ENCODE measurements at places on chromosomes 11 and 22.

- DNase-seq = no peak
These were observed 8.5 kb downstream of the TPCN2 start for GRCh38 chr11:69057236-69057635.

DNA sequence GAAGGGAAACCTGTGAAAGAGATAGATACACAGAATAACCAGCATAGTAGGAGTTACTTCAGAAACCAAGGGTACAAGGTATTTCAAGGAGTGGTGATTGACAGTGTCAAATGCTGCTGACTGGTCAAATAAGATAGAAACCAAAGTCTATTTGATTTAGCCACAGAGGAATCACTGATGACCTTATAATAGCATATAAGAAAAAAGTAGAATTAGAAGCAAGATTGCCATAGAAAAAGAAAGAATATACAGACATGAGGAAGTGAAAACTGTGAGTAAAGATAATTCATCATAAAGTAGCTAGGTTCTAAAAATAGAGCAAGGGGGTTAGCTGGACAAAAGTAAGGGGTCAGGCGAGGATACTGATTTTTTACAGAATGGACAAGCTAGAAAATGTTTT, 14.2 kb downstream of the ZBTB44 start:
- DNase-seq = no peak

- DNase-seq = no peak
These were observed 1.3 kb downstream of the TCN1 start for GRCh38 chr11:59865031-59865430.

DNA sequence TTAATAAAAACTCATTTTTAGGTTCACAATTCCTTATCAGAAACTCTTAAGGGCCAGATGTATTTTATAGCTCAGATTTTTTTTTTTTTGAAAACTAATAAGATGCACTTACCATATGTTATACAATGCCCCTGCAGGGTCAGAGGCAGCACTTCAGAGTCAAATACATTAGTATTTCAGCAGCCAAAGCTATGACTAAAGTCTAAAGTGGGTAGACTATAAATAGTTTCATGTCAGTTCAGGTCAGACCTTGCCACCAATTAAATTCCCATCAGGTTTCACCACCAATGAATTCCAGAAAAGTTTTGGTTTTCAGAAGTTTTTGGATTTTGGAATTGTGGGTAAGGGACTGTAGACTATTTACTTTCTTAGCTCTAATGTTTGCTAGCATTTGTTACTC, 75.9 kb downstream of the FAM83F start:
- DNase-seq = no peak

DNA sequence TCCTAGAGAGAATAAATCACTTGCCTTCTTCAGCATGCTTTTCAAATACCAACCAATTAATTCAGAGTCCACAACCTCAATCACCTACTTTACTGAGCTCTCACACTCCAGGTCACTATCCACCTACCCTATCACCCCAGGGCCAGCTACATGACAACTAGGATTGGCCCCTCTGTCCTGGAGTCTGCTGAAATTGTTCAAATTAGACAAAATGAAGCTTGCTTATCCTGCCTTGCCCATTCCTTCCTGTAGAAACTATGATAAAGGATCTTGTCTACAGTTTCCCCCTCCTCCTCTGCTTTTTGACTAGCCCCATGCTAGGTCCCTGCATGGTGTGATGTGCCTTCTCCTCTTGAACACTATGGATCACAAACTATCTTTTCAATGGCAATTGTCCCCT, 94.5 kb downstream of the JRKL start:
- DNase-seq = no peak

DNA sequence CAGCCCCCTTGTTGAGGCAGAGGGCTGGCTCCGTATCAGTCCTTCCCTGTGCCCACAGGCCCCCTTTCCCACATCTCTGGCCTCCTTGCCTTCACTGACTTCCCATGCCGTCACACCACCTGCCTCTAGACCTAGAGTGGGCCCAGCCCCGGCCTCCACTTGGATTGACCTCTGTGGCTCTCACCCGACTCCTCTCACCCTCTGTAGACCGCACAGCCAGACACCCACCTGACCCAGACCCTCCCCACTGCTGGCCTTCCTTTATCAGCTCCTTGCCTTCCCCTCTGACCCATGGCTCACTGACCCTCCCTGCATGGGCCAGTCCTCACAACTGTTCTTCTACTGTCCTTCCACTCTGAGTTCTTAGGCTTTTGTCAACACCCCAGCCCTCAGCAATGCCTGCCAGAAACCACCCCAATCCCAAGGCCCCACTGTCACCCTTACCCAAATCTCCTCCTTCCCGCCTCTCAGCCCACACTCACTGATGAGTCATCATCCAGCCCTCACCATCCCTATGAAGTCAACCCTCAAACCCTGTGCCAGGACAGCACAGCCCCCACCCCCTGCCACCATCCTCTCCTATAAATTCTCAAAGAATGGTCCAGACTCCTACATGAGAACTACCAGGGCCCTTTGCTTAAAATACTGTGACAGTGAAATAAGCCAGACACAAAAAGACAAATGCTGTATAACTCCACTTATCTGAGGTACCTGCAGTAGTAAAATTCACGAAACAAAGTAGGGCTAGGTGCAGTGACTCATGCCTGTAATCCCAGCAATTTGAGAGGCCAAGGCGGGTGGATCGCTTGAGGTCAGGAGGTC, 53.4 kb downstream of the SCGB1A1 start:
- no peak for DNase-seq

DNA sequence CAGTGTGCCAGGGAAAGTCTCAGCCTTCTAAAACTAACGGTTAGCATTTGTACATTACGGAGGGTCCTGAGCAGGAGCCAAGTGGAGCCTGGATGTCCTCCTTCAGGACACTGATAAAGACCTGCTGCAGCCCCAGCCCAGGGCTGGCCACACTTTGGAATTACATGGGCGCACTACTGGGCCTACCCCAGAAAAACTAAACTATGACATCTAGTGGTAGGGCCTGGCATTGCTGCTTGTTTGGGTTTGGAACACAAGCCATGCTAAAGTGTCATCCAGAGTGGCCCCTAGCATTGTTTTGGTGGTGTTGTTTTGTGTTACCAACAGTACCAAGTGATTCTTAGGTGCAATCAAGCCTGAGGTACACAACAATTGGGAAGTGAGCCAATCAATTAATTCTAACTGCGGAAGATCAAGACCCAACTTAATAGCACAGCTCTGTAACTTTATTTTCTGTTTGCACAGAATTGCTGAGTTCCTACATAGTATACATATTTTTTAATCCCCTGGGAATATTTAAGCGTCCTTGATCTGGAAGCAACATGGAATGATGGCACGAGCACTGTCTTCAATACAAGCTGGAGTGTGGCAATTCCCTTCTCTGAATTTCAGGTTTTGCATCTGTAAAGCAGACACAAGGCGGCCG, 340.7 kb downstream of the LARGE1 start:
- DNase-seq = peak; percentile 15

DNA sequence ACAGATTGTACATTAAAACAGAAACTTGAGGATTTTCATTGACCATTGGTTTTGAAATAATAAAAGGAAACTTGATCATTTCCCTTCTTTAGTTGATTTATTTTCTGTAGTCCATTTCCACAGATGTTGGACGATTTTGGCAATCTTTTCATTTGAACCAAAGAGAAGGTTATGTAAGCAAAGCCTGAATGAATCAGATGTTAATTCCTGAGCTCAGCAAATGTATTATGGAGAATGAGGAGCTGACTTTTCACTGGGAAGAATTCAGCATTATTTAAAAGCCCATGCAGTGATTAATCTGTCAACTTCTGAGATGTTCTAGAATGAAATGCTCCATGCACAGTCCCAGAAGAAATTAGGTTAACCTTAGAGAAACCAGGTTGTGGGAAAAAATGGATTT, 29.0 kb downstream of the ELMOD1 start:
- no peak for DNase-seq

- DNase-seq = peak; percentile 62
These were observed at the start of gene TTLL12 for GRCh38 chr22:43186272-43187170. Gene TTLL12, minus strand, starts transcription at chr22:43187134. Its CDS starts 65 bp downstream, at chr22:43187069.

GRCh38 chr22:38864361-38865191, 7.4 kb downstream of the CBX6 start:
- DNase-seq = no peak

- DNase-seq = no peak
These were observed 977.0 kb downstream of the TBC1D22A start for GRCh38 chr22:47739291-47740015.

DNA sequence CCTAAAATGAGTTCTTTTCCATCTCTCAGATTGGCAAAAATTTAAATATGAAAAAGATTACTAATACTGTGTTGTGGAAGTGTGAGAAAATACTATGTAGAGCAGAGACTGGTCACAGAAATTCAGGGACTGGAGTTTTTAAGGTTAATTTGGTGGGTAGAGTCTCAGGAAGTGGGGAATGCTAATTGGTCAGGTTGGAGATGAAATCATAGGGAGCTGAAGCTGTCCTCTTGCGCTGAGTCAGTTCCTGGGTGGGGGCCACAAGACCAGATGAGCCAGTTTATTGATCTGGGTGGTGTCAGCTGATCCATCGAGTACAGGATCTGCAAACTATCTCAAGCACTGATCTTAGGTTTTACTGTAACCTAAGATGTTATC, 29.4 kb upstream of the TMEM86A start:
- peak; percentile 14 for DNase-seq

DNA sequence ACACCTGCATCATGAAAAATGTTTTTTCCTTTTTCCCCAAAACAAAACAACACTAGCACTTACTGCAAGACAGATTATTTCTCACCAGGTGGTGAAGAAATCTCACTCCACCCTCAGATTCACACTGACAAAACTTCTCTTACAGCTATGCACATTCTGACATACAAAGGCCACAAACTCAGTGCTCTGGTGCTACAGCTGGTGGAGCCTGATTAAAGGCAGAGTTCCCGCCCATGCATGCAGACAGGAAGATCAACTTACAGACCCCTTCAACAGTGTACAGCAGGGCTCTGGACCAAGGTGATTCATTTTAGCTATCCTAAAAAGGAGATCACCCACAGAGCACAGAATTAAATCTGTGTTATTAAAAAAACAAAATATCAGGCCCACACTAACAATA, 112.6 kb downstream of the CADM1 start:
- no peak for DNase-seq

DNA sequence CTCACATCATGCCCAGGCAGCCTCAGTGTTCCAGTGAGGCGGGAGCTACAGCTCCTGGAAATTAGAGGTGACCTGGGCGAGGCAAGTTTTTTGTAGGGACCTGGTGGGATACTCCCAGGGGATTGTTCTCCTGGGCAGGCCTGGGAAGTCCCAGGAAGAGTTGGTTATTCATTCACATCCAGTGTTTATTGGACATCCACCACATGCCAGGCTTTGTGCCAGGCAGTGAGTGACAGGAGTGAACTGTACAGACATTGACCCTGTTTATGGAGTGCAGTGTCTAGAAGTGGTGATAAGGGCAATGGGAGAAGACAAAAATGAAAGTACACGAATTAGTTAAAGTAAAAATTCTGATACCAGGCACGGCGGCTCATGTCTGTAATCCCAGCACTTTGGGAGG, 29.4 kb downstream of the YWHAH start:
- DNase-seq = no peak

DNA sequence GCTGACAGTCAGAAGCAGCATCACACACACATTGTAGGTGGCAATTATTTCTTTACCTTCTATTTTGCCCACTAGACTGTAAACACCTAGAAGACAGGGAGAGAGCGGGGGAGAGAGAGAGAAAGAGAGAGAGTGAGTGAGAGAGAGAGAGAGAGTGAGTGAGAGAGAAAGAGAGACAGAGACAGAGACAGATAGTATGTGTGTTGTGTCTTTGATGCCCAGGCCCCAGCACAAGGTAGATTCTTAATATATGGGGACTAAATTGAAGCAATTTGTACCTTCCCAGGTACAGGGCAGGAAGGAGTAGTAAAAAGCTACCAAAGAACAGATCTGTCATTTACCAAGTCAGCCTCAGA, 163.7 kb downstream of the PKNOX2 start:
- DNase-seq = no peak

DNA sequence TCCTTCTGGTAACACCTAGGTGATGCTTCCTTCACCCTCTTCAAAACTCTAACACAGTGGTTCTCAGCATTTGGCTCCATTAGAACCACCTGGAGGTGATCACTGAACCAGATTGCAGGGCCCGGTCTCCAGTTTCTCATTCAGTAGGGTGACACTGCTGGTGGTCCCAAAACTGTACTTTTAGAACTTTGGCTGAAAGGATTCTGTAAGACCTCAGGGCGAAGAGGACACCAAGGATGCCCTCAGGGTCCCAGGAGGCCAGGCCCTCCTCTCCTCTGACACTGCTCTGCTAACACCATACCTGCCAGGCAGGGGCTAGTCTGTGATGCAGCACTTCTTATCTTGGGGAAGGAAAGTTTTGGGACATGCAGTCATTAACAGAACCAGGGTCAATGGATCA, 9.0 kb downstream of the VSTM5 start:
- no peak for DNase-seq

- no peak for DNase-seq
These were observed 380.8 kb upstream of the CADM1 start for GRCh38 chr11:115884800-115885534.
